Eye (tissue), 1 donor: ENCODE measurements at places on chromosomes 6 and 20.

DNA sequence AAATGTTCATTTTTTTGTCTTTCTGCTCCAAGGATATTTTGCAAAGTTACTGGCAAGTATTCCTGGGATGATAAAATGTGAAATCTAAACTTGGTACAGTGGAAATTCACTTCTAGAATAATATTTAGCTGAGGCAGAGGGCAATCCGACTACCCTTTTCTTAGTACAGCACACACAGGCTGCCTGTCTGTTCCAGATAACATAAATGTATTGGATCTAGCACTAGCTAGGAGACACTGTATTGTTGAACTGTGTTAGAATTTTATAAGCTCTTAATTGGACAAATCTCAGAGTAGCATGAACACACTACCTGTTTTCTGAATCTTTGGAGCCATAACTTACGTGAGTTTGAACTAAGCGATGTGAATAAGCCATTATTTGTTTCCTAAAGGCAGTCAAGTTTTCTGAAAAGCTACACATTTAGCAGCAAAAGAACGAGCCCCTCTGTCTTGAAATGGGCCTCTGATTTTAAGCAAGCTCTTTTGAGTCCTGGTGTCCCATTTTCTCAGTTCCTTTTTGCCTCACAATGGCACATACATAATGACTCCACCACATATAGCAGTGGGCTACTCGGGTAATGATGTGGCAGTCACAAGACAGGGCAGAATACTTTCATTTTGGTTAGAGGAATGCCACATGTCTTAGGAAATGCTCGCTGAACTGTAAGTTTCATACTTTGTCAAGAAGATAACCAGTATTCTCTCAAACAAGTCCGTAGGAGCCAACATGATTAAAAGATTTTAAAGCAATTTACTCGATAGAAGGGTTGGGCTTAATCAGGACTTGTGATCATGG, 116.5 kb upstream of the ESR1 start:
- DNase-seq, result peak; percentile 8

DNA sequence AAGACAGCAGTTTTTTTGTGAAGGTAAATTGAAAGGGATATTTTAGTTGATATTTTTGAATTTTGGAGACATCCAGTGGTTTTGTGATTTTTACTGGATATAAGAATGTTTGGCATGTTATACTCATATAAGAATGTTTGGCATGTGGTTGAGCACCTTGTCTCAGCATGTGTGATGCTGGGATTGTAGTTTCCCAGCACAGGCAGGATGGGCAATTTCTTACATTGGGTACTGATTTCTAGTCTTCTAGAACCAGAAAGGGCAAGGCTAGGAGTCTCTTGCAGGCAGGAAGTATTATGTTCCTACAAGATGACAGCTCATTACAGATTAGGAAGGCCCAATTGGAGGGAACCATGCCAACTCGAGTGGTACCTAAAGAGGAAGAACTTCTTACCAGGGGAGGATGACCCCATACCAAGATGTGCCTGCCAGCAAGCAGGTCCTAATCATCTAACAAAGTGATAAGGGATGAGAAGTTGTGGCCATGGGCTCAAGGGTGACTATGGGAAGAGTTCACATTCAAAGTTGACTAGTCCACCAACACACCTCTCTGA, 377.8 kb downstream of the UTRN start:
- DNase-seq, result no peak

DNA sequence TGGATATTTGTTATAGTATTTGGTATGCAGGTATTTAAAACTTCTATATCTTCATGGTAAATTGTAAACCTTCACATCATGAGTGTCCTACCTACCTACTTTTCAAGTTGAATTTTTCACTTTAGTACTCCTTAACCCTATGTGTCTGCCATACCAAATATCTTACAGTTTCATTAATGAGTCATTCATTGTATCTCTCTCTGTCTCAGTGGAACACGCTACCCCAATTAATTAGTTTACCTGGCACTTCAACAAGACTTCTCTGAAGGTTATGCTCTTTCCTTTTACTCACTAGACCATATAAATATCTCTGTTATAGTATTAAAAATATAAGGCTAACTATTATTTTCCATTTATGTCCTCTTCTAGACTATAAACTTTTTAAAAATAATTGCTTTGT, 123.9 kb upstream of the GJE1 start:
- no peak for DNase-seq

DNA sequence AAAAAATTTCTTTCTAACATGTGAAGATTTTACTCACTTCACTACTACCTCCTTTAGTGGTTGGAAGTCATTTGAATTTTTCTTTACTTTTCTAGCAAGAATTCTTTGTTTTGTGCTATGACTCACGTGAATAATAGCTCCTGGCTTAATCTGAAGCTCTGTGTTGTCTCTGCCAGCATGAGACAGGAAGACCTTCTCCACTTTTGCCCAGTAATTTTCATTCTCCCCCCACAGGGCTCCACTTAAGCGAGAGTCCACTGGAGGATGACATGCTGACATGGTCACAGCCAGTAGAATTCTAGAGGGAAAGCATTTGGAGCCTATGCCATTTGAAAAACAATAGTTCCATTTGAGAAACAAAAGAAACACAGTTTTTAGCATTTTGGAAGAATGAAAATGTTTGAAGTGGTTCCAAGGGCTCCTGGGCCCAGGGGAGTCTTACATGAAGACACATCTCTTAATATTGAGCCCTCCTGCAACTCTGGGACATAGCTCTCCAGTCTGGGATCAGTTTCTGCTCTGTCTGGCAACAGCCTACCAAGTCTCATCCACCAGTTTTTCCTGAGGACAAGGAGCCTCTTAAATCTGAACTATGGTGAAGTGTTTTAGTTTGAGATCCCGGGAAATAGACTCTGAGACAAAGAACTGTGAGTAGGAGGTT, 231.4 kb downstream of the PAX1 start:
- no peak for DNase-seq

- no peak for DNase-seq
Observed at GRCh38 chr6:118548136-118548535, at the start of gene PLN. Gene PLN (plus strand): TSS chr6:118548296. CDS start chr6:118558922, 10,626 bp downstream.

DNA sequence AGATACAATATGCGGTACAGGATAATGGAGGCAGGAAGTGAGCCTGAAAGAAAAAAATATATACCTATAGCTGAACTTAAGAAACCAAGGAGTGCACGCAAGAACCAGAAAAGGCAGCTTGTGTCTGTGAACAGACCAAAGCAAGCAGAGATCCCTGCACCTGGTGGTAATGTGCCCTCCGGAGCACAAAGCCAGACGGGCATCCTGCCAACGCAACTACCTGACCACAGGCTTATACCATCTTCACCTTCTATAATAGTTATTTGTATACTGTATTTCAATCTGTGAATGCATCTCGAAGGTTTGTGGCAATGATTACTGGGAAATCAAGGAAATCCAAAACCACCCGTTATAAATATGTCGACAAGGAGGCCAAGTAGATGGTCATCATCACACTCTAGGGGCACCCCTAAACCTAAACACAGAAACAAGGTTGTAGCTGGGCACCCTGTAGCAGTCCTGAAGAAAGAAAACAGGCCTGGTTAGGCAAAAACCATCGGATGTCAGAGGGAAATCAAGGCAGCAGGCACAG, 801 bp downstream of the FBXL4 start:
- DNase-seq, result no peak

DNA sequence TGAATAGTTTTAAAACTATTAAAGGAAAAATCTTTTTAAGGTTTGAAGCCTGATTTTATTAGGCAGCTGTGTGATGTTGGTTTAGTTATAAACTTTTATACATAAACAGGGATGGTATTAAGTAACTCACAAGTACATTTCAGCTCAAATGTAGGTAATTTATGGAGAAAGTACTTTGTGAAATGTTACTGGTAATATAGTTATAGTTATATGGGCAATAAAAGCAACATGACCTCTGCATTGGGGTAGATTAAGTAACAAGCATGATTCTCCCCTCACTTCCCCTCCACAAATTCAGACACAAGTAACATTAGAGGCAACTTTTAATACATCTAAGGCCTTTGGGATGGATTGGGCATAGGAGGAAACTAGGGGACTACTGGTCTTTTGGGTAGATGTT, 154.3 kb upstream of the ID4 start:
- DNase-seq, result no peak

- no peak for DNase-seq
Observed at GRCh38 chr6:34511214-34511914, 44.8 kb downstream of the SPDEF start.

- DNase-seq, result no peak
Observed at GRCh38 chr20:19449051-19449450, 236.6 kb downstream of the SLC24A3 start.

- DNase-seq, result no peak
Observed at GRCh38 chr20:38838326-38838725, 32.8 kb downstream of the PPP1R16B start.
